Right renal pelvis (tissue), 4 donors: ENCODE measurements at places on chromosomes 3 and 15. TPM values are rescaled to one million over a fixed set of nuclear protein-coding genes. Genes with fewer than 3 reads are reported as not detected.
A peak's percentile ranks its signal among the peaks of the same experiment; 100 is the strongest.

The ARNT2 gene
- 63.0 TPM for polyA plus RNA-seq

The PRR20G gene
- polyA plus RNA-seq = not detected

The EEF1AKMT4 gene
- polyA plus RNA-seq = 3.4 TPM

The ANKRD34C gene
- polyA plus RNA-seq = 0.09 TPM

The ADGRG7 gene
- polyA plus RNA-seq = 0.03 TPM

The ACOX2 gene
- polyA plus RNA-seq = 38.8 TPM

The LNP1 gene
- polyA plus RNA-seq = 8.7 TPM

The SLC9A9 gene
- 6.1 TPM for polyA plus RNA-seq

The KY gene
- polyA plus RNA-seq = 1.4 TPM

The GOLGA8H gene
- 1.1 TPM for polyA plus RNA-seq

The GOLGA6L10 gene
- 3.7 TPM for polyA plus RNA-seq

The OCA2 gene
- polyA plus RNA-seq = 11.2 TPM

DNA sequence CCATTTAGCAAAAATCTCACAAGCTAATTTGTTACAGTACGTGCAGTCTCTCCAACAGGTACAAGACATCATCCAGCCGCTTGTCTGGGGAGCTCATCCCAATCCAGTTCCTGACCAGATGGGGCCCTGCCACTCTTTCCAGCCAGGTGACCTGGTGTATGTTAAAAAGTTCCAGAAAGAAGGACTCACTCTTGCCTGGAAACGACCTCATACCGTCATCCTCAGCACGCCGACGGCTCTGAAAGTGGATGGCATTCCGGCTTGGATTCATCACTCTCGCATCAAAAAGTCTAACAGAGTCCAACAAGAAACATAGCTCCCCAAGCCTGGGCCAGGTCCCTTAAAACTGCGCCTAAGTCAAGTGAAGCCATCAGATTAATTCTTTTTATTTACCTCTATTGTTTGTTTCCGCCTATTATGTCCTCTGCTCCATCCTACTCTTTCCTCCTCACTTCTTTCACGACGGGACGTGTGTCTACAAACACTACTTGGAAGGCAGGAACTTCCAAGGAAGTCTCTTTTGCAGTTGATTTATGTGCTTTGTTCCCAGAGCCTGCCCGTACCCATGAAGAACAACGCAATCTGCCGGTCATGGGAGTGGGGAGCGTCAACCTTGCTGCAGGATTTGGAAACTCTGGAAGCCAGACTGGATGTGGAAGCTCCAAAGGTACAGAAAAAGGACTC is 37.5 kb downstream of the ZBTB11 start:
- DNase-seq = no peak

DNA sequence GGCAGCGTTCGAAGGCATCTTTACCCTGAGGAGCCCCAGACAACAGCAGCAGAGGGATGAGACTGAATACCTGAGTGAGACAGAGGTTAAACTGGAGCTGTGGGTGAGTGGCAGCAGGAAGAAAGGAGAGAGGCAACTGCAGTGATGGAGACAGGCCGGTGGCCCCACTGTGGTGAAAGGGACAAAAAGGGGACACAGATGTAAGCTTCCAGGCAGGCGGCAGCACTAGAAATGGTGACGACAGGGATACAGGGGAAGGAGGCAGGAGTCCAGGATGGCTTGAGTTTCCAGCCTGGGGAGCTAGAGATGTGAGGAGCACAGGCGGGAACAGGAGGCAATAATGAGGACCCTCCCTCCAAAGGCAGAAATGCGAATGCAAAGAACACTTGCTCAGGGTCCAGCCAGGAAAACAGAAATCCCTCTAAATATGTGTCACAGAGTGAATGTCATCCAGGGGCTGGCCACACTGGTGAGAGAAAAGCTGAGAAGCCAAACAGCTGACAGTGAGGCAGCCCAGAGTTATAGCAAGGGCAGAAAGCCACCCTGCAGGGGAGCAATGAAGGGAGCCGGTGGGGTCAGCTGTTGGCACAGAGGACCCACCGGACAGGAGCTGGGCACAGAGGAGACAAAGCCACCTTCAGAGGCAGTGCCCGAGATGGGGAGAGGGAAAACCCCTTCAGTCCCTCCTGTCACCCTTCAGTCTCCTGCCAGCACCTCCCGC is 70.1 kb downstream of the TBC1D2B start:
- DNase-seq = no peak

DNA sequence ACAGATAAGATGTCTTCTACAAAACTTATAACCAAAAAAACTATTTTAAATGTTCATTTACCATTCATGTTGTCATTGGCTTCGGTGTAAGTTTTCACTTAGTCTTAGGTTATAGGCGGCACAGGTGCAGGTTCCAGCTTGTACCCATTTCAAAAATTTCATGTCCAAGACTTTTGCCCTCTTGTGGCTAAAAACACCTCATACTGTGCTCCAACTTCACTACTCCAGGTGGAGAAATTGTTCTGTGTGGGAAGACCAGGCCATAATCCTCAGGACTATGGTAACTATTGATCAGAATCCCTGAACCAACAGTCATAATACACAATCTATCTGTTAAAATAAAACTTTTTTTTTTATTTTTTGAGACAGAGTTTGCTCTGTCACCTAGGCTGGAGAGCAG is 95.2 kb upstream of the ATP11B start:
- no peak for DNase-seq

DNA sequence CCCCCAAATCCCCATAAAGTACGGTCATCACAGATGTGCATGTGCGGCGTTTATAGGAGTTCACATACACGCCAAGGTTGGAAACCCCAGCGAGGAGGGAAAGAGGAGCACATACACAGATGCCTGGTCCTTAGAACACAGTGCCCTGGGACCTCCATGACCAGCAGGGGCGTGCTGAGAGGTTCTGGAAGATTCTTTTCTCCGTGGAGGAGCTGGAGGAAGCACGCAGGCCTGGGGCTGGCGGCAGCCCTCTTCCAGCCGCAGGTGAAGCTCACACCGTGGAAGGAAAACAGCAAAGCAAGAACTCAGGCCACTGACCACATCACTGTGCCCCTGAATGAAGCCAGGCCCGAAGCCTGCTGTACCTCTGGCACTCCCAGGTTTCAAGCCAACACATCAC is 61.0 kb upstream of the SEC61A1 start:
- no peak for DNase-seq

DNA sequence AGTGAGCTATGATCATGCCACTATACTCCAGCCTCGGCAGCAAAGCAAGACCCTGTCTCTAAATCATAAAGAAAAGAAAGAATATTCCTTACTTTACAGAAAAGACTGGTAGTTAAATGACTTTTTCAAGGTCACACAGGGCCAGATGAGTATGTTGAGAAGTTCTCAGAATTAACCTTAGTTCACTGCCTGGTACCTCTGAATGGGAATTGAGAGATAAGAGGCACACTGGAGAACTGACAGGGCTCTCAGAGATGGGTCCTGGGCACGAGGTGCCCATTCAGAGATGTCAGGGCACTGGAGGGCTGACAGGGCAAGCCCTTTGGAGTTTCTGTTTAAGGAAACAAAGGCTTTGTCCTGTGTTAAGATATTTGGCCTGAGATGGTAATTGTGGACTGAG is 157.7 kb downstream of the PDE8A start:
- no peak for DNase-seq

DNA sequence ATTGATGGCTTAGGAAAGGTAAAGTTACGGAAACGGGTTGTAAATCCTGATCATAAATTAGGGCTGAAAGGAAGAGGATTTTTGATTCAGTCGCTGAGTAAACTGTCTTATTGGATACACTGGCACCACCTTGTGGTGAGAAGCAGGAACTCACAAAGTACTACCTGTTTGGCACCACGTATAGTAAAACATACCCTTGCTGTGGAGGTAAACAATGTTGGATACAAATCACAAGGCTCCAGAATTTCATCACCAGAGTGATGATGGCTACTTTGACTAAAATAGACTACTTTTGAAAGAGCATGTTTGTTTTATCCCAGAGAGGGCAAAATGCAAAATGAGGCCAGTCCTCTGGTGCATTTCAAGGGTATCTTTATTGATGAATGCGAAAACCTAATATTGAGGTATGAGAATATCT is 216.9 kb downstream of the IGSF11 start:
- DNase-seq = peak; percentile 36

DNA sequence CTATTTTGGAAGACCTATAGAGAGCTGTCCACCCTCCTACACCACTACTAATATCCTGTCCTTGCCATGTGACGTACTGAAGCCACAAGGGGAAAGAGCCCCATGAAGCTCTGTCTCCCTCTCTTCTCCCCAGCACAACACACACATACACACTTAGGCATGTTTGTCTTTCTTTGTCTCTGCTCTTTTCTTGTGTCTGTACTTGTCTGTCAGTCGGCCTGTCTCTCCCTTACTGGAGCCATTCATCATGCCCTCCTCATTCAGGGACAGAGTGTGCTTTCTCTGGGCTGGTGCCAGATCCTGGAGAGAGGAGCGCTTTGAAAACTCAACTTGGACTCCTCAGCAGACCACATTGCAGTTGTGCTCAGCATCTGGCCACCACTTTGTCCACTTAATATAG is 47.6 kb downstream of the PSMD6 start:
- no peak for DNase-seq

DNA sequence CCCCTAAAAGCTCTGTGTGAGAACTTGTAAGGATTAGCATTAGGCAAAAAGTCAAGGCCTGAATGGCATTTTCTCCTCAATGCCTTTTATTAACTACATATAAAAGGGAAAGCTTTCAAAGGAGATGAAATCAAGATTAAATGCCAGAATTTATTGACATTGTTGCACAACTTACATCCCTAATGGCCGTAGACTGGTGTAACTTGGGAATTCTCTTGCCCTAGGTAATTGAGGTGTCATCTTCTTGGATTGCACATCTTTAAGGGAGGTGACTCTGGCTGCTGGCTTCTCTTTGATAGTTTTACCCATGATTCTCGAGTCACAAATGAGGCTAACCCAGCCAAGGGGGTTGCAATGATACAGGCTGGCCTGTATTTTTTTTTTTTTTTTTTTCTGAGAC is 249.1 kb downstream of the TBL1XR1 start:
- no peak for DNase-seq

- no peak for DNase-seq
Measured at GRCh38 chr15:78842519-78842918, 30.2 kb upstream of the MORF4L1 start.

DNA sequence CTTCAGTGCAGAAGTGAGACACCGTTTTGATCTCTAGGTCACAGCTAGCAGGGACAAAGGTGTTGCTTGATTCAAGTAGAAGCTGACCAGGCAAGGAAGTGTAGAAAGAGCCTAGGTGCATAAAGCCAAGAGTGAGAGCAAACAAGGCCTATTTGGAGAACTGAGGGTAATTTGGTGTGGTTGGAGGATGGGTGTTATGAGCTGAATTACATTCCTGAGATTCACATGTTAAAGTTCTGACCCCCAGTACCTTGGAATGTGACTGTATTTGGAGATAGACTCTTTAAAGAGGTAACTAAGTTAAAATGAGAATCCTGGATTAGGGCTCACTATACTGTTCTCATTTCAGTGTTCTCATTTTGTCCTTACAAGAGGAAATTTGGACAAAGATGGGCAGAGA is 191.3 kb downstream of the ZMAT3 start:
- DNase-seq = no peak

DNA sequence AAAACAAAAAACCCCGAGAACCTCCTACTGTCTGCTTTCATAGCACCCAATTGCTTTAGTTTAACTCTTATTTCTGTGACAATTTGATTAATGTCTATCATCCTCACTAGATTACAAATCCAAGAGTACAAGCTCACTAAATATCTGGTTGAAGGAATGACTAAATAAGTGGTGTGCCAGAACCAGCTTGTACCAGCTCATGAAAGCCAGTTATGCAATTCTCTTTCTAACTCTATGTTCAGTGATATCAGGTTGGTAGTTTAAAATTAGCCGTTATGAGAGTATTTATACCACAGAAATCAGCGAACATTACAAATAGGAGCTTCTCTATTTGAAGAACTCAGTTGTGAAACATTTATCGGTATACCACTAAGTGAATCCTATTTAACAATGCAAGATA is 137.2 kb upstream of the MITF start:
- DNase-seq = no peak

- DNase-seq = no peak
Measured at GRCh38 chr3:152942366-152942765, 107.4 kb downstream of the P2RY1 start.

DNA sequence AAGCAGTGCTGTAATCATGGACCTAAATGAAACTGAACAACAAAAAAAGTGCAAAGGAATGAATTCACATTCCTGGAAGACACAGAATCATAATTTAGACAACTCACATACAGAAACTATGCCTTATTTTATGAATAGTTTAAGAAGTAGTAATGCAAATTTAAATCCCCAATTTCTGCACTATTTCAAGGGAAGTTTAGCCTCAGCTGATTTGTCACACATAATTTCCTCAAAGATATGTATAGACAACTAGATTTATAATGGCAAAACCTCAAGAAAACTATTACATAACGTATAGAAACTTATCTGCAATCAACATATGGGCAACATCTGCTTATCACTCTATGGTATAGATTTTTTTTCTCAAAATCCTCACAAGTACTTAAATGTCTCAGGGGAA is 7.8 kb upstream of the PTX3 start:
- no peak for DNase-seq

DNA sequence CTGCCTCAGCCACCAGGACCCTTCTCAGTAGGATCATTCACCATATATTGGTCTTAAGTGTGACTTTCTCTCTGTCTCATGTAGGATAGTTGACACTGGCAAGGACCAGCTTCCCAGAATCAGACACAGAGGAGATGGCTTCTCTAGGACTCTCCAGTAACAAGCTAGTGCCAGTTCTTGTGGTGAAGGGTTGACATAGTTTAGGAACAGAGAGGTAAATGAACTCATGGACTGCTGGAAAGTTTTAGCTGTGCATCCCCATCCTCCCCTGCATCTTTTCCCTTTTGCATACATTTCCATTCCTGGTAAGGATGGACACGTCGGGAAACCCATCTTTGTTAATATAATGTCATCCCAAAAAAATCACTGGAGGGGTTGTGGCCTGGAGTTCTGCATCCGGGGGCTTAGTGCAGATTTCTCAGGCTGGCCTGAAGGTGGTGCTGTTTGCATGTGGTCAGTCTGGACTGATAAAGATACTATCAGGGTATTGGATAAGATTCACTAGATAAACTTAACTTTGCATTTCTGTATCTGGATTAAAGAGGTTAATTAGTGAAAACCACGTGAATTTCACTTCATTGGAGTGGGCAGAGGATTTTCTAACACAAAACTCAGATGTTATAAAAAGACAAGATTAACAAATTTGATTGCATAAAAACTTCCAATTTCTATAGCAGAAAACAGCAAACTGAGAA is 110.8 kb downstream of the TBC1D2B start:
- no peak for DNase-seq
